Muscle of leg (tissue), 16 donors: ENCODE measurements at places on chromosomes 3 and 15. TPM values are rescaled to one million over a fixed set of nuclear protein-coding genes. Genes with fewer than 3 reads are reported as not detected.

Gene STAC
- 44.4 TPM for polyA plus RNA-seq

Gene MNS1
- polyA plus RNA-seq = 8.6 TPM

Gene ZNF501
- polyA plus RNA-seq = 5.1 TPM

Gene NAALADL2
- 7.8 TPM for polyA plus RNA-seq

Gene CDHR4
- polyA plus RNA-seq = 0.12 TPM

Gene PLSCR5
- polyA plus RNA-seq = not detected

Gene ITGA11
- 12.4 TPM for polyA plus RNA-seq

Gene SPINK8
- not detected for polyA plus RNA-seq

Gene CPLX3
- not detected for polyA plus RNA-seq

Gene STAB1
- polyA plus RNA-seq = 42.0 TPM

Gene GPR27
- polyA plus RNA-seq = 4.2 TPM

Gene SLMAP
- polyA plus RNA-seq = 40.2 TPM

Gene RARRES1
- polyA plus RNA-seq = 4.2 TPM

Gene GHRL
- polyA plus RNA-seq = 3.7 TPM

Gene DUOXA2
- not detected for polyA plus RNA-seq

Gene MTMR10
- 18.4 TPM for polyA plus RNA-seq

Gene SQOR
- polyA plus RNA-seq = 3.3 TPM

Gene GPR149
- 0.15 TPM for polyA plus RNA-seq

Gene GYG1
- polyA plus RNA-seq = 60.6 TPM

Gene NXPE3
- polyA plus RNA-seq = 19.7 TPM

Gene MUC13
- polyA plus RNA-seq = 0.14 TPM

Gene LRRIQ4
- polyA plus RNA-seq = 0.13 TPM

Gene POLQ
- polyA plus RNA-seq = 2.9 TPM

Gene NFKBIZ
- 6.8 TPM for polyA plus RNA-seq

Gene C3orf49
- 0.20 TPM for polyA plus RNA-seq

Gene STRC
- 0.88 TPM for polyA plus RNA-seq

Gene SAMMSON
- polyA plus RNA-seq = 0.15 TPM

Gene NR2E3
- 4.4 TPM for polyA plus RNA-seq

Gene RTP1
- not detected for polyA plus RNA-seq

Gene ANKUB1
- not detected for polyA plus RNA-seq
